Stimulated activated CD4-positive, alpha-beta T cell treated with anti-CD3 and anti-CD28 coated beads, TNF-alpha, amount 100 ng/mL, for 4 hours (primary cell): ENCODE measurements at places on chromosomes 6 and 20.

GRCh38 chr6:155936551-155936950 is 480.9 kb upstream of the NOX3 start:
- DNase-seq: no peak

GRCh38 chr6:72533606-72534005 is 88.3 kb upstream of the KCNQ5 start:
- no peak for DNase-seq

GRCh38 chr6:41028561-41029412 is 10.2 kb downstream of the UNC5CL start:
- no peak for DNase-seq

- no peak for DNase-seq
These were observed at the start of gene HIVEP1 for GRCh38 chr6:12012038-12012557. Gene HIVEP1 (plus strand): TSS chr6:12012312. CDS start chr6:12015629, 3,317 bp downstream.

GRCh38 chr20:12827816-12828385 is 180.9 kb upstream of the SPTLC3 start:
- no peak for DNase-seq

DNA sequence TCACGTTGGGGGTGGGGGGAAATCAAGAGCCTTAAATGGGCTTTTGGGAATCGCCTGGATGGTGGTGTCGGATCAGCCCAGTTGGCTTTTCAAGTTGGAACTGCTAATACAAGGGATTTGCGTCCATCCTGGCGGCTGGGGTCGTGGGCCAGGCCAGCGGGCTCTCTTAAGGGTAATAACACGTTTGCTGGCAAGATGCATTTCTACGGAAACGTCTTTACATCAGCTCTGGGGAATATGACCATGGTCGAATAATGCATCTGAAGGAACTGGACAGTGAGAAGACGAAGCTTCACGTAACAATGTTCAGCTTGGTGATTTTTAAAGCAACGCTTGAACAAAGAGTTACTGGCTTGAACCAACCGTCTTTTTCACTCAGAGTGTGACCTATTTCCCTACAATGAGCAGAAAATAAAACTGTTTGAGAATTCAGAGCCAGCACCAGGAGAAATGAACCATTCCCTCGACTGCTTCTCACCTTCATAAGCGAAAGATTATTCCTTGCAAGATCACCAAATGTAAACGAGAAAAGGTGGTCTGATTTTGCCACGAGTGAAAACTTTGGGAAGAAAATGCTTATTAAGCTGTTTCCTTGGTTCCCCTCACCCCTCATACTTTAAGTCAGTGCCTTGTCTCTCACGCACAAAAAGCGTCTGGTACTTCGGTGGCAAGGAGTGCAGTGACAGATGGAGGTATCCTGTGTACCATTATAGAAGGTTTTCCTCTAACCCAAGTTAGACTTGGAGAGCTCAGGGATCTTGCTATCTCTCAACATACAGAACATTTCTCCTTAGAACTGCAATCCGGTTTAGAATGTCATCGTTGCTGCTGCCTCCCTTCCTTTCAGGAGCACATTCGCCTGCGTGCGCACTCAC is 1.4 kb upstream of the MARCKS start:
- DNase-seq: no peak

DNA sequence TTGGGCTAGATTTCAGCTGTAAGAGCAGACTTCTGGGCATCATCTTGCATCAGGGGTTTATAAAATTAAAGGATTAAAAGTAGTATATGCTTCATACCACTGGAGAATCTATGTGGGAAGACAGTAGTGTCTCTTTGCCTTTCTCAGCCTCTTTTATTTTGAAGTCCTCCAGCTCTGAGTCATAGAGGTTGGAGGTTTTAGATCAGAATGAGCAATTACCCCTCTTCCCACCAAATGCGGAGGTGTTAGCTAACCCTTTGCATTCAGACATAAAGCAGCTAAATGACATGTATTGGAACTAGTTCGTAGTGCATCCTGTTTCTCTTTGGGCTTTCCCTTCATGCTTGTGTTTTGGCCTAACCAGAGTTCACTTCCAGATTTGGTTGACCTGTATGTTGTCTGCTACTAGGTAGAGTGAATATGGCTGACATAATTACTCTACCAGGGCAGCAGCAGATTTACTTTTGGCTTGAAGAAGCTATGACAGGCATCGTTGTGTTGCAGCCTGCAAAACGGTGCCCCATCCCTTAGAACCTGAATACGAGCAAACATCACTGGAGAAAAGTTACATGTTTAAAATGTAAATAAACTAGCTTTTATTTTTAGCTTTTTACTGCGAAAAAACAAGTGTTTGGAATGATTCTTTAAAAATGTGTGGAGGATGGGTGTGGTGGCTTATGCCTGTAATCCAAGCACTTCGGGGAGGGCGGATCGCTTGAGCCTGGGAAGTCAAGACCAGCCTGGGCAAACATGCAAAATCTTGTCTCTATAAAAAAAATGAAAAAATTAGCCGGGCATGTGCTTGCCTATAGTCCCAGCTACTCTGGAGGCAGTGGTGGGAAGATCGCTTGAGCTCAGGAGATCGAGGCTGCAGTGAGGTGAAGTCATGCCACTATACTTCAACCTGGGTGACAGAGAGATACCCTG is 82.2 kb downstream of the MYO6 start:
- DNase-seq: no peak

DNA sequence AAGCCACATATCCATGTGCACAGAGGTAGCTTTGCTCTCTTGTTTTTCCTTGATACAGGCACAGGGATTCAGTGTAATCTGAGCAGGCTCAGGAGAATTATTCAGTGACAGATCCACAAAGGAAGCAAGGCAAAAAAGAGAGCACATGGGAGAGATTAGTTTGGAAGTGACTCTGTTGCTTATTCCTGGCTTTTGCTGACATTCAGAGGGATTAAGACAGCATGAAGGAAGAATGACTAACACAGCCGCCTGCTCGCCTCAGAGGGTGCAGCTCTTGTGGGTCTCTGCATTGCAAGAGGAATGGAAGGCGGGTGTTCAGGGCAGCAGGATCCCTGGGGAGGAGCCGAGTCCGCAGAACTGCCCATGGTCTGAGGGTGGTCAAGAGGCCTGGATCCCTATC is 203.4 kb upstream of the KCNQ5 start:
- DNase-seq: no peak

DNA sequence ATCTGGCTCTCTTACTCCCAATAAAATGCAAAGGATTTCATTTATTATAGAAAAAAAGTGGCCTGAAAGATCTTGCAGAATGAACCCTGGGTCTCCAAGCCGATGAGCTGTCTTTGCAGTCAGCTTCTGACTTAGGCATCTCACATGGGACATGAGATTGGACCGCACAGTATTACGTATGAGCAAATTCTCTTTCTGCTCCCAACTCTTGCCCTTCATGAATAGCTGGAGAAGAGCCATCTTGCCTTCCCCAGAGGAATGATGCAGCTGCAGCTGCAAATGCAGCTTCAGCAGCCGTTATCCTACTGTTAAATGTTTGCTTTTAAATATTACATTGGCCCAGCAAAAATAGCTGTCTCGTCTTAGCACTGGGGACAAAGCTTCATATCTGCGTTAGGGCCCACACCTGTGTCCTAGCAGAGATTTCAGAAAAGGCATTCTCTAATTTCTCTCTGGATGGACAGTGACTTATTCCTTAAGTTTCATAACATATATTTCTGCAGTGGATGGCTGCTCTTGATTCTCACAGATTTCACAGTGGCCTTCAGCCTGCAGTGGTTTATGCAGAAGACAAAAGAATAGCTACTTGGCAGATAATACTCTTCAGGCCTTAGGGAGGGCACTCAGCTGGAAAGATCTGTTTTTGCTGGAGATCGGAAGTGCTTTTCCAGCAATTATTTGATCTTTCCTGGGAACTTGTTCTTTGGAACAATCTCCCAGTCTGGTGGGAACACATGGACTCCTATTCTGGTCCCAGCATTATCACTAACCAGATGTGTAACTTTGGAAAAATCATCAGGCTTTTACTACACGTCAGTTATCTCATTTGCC is 129.2 kb downstream of the FYN start:
- DNase-seq: no peak

- no peak for DNase-seq
These were observed 156.2 kb upstream of the JARID2 start for GRCh38 chr6:15089569-15090144.

DNA sequence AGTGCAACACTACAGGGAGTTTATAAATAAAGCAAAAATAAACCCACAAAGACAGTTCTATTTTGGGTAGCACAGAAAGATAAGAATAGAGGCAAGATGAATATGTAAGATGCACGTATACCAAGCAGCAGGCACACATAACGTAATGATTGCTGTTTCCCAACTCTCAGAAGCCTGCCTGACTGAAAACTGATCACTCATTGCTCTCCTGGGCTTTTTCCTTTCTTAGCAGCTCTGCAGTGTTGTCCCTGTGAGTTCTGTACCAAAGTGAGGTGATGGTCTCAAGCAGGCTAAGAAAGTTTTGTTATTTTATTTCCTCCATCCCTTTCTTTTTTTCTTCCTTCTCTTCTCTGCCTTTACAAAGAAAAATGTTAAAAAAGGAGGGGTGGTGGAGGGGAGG is 522.0 kb upstream of the MAN1A1 start:
- no peak for DNase-seq

- DNase-seq: no peak
These were observed 26.6 kb upstream of the ELMO2 start for GRCh38 chr20:46433051-46433450.

GRCh38 chr20:40948465-40949267 is 80.0 kb upstream of the TOP1 start:
- no peak for DNase-seq

GRCh38 chr6:57048577-57048976 is 2.1 kb downstream of the KIAA1586 start:
- no peak for DNase-seq

DNA sequence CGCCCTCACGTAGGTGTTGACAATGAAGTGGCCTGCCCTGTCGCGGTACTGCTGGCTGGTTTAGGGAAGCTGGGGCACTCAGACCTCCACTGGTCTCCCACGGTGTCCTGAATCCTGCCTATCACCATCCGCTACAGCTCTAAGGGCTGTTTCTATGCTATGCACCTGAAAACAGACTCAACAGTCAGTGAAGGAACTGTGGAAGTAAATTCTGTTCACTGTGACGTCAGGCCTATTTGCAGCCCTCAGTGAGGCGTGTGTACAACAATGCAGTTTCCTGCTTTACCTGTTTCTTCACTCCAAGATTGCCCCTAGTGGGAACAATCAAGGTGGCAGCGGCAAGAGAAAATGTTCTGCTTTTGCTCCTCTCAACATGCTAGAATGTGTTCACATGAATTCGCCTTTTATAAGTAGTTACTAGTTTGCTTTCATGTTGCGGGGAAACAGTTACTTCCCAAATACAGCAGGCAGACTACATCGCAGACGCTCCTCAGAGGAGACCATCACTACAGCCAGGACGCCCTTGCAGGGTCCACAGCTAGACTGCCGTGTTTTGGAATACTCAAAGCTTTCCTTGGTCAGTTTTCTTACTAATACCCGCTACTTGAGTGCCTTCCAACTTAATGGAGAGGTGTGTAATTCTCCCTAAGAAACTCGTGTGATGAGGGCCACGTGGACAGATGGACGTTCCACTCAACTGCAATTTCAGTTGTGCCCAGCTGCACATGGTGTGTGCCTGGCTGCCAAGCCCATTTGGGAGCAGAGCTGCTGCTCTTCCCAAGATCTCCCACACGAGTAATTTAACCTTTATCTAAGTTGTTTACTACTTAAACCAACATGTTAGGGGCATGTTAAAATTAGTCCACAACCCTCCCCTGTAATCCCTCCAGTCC is 25.4 kb downstream of the DIDO1 start:
- DNase-seq: no peak

DNA sequence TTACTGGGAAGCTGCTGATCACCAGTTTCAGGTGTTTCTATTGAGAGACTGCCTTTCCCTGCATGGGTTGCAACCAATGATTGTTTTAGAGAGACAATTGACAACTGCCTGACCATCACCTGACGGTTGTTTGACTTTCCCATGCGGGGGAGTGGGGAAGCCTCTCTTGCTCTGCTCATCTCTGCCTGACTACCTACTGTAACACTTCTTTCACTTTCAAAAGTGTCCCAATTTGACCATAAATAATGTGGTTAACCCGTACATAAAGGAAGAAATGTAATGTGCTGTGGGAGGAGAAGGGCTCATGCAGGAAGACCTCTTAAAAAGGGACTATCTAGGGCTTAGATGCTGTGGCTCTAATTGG is 122.1 kb upstream of the PHACTR1 start:
- no peak for DNase-seq

GRCh38 chr20:2245637-2246036 is 50.2 kb upstream of the TGM3 start:
- no peak for DNase-seq

- DNase-seq: peak; percentile 32
These were observed 131.2 kb upstream of the BTN3A2 start for GRCh38 chr6:26233649-26234420.

GRCh38 chr6:105561486-105561885 is 158.6 kb upstream of the PREP start:
- no peak for DNase-seq

DNA sequence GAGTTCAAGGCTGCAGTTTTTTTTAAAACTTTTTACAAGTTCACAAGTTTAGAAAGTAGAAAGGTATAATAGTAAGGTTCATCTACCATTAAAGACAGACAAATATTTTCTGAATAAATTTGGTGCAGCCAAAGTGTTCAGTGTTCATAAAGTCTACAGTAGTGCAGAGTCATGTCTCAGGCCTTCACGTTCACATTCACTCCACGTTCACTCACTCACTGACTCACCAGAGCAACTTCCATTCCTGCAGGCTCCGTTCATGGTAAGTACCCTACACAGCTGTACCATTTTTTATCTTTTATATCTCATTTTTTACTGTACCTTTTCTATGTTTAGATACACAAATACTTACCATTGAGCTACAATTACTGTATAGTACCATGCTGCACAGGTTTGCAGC is 67.6 kb downstream of the B4GALT5 start:
- DNase-seq: no peak

- no peak for DNase-seq
These were observed 170.6 kb downstream of the LY86 start for GRCh38 chr6:6758915-6759654.

- no peak for DNase-seq
These were observed 56.0 kb downstream of the CLIC5 start for GRCh38 chr6:45959534-45960145.

DNA sequence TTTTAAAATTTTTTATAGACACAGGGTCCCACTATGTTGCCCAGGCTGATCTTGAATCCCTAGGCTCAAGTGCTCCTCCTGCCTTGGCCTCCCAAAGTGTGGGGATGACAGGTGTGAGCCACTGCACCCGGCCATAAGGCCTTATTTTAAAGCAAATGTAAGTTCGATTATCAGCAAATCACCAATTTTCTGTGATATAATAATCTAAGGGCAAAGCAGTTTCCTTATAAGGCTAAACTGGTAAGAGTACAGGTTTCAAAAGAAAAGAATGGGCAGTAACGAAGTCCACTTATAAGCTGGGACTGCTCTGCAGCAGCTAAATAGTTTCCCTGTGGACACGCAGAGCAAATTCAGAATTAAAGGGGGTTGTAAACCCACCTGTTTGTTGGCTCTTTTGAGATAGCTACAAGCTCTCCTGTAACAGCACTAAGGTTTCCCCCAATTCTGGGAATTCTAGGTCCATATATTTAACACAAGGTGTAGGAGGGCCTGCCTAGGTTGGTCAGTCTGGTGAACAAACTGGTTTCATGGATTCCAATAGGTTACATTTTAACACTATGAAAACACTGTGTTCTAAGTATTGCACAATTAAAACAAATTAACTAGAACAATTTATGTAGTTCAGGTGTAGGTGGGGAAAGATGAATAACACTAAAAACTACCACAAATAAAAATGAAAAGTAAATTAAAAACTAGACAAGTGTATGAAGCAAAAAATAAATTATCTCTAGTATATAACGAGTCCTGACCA is 26.3 kb downstream of the LHFPL5 start:
- DNase-seq: no peak

GRCh38 chr6:127277878-127278843 is 11.5 kb downstream of the RNF146 start:
- no peak for DNase-seq
